ENCODE measurements at places on chromosomes 3 and 15.

DNA sequence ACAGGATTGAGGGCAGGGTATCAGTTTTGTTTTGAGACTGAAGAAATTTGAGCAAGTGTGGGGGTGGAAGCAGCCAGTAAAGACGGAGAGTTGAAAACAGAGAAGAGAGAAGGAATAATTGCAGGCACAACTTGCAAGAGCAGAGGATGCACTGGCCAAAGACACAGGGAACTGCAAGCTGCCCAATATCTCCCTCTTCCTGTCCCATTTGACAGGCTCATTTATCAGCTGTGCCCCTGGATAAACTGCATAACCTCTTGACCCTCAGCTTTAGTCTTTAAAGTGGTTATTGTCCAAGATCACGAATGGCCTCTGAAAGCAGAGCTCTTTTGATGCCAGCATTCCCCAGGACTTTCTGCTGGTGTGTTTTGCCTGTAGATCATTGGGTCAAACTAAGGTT is 5.0 kb upstream of the RAMAC start:
- DNase-seq: no peak

GRCh38 chr3:108389372-108389771 is 93.0 kb downstream of the HHLA2 start:
- DNase-seq: no peak

- no peak for DNase-seq
These were observed 197.1 kb downstream of the ITPR1 start for GRCh38 chr3:4690277-4690676.

GRCh38 chr3:123642182-123642956 is 57.5 kb upstream of the HACD2 start:
- DNase-seq: peak; percentile 91

DNA sequence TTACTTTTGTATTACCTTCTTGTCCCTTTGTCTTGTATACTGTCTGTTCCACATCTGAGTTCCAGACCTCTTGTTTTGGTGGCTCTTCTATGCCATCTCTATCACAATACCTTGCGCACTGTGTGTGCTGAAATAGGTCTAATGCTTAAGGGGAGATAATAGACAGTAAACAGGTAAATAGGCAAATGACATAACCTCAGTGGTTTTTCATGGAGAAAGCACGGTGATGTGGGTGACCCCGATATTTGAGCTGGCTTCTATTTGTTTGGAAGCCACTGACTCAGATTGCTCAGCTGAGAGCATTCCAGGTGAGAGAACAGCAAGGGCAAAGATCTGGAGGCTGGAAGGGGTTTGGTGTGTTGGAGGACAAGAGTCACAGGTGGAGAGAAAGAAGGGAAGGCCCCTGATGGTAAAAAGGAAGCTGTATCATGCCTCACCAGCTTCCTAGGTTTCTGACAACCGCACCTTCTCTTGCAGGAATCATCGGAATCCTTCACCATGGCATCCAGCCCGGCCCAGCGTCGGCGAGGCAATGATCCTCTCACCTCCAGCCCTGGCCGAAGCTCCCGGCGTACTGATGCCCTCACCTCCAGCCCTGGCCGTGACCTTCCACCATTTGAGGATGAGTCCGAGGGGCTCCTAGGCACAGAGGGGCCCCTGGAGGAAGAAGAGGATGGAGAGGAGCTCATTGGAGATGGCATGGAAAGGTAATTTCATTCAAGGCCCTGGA is 795 bp downstream of the MCM2 start:
- DNase-seq: no peak

GRCh38 chr3:157626817-157627216 is 123.6 kb upstream of the VEPH1 start:
- no peak for DNase-seq

- DNase-seq: no peak
These were observed 27.6 kb upstream of the GAP43 start for GRCh38 chr3:115595611-115596275.

DNA sequence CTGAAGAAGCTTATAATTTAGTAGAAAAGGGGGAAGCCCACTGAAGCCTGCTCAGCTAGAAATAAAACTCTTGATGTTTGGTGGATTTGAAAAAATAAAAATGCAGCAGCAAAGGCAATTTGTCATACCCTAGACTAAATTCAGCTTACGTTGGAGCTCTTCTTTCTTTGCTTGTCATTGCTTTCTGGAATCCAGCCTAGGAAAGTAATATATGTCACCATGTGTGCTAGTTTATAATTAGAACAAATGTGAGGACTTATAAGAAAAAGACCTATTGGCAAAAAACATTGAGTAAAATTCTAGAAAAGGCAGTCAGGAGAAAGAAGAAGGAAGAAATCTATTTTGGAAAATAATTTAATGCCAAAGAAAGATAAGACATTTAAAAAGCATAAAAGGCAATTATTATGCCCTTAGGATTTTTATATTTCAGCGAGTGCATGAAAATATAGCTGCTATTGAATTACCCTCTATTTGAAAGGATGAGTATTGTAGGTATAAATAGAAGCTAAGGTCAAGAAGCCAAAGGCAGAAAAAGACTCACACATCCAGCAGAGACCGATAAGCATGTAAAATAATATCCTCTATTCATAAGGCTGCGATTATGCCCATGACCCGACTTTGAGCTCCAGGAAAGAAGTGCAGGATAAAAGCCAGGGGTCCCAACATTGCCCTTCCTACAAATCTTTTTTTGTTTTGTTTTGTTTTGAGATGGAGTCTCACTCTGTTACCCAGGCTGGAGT is 10.6 kb upstream of the BTBD1 start:
- DNase-seq: no peak

GRCh38 chr3:18630295-18630694 is 205.2 kb upstream of the SATB1 start:
- no peak for DNase-seq

DNA sequence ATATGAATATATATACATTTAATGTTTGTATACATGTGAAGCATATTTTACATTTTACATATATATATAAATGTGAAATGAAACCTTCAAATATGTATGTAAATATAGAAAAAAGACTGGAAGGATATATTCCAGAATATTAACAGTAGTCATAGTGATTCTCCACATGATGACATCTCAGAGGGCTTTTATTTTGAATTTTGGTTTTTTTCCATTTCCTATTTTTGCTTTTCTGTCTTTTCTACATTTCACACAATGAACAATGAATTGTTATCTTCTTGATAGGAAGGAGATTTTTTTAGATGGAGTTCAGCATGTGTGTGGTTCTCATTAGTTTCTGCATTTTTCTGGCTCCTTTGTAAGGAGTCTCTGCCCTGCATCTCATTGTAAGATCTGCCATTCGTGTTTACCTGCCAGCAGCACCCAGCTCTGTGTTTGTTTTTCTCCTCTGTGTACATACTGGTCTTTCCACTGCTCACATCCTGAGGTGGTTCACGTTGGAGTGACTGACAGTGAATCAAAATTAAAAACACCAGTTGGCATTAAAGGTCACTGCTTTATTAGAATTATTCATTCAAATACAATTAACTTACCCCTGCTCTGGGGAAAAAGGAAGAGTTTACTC is 425.3 kb upstream of the MDFIC2 start:
- DNase-seq: no peak

DNA sequence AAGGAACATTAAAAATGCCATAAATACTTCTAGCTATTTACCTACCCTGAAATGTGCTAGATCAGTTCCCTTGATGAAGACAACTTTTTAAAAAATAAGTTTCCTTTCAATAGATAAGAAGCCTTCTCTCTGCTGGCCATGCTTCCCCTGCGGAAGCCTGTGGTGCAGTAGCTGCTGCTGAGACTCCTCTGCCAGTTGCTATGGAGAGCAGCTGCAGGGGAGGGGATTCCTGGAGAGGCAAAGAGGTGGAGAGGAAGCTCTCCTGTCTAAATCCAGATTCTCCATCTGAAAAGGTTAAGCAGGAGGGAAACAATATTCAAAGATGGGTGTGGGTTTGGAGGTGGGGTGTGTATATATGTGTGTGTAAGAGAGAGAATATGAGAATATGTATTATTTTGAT is 69.8 kb upstream of the BFSP2 start:
- no peak for DNase-seq

DNA sequence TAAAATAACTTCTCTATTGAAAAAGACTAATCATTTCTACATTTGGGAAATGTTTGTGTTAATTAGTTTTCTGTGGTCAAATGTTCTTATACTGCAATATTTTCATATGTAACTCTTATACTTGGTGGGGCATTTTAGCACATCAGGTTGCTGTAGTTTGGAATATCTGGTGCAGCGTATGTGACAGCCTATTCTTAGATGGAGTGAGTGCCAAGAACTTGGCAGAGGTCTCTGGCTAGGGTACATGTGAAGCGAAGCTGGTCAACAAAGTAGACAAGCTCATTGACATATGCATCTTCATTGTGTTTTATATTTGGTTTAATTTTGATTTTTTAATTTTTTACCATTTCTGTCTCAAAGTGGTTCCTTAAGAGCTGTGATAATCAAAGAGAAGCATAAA is 53.2 kb downstream of the CHAC1 start:
- DNase-seq: no peak

Measured in posterior vena cava (tissue), 2 donors.